SW480 (cell line): ENCODE measurements at places on chromosomes 2 and 18.

DNA sequence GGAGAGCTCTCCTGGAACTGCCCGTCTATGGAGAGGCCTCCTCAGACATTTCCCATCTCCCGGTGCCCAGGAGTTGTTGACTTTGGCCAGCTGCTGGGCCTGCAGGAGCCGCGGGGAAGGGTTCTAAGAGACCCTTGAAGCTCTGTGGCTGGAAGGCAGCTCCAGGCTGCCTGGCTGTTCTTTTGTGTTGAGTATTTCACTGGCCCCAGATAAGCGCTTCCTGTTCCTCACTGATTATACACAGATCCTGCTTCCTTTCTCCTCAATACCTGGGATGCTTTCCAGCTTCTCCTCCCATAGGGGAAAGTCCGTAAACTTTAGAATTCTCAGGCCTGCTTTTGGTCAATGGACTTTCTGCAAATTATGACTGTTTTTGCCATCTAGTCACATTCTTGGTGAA lies 57.8 kb downstream of the TGOLN2 start:
- no peak for DNase-seq

DNA sequence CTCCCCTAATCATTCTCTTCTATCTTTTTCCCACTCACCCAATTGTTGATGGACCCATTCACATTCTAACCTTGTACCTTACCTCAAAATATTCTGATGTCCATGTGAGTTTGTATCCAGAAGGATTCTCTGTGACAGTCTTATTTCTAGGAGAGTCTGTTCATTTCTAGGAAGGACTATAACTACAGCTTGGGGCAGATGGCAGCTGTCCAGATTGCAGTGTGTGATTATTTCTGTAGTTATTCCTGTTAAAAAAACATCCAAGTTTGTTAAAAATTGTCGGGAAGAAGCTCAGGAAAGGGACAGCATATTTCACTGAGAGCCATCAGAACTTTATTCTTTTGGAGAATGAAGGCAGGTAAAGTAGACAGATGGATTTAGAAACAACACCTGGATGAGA lies 142.6 kb downstream of the RAPGEF4 start:
- no peak for DNase-seq

DNA sequence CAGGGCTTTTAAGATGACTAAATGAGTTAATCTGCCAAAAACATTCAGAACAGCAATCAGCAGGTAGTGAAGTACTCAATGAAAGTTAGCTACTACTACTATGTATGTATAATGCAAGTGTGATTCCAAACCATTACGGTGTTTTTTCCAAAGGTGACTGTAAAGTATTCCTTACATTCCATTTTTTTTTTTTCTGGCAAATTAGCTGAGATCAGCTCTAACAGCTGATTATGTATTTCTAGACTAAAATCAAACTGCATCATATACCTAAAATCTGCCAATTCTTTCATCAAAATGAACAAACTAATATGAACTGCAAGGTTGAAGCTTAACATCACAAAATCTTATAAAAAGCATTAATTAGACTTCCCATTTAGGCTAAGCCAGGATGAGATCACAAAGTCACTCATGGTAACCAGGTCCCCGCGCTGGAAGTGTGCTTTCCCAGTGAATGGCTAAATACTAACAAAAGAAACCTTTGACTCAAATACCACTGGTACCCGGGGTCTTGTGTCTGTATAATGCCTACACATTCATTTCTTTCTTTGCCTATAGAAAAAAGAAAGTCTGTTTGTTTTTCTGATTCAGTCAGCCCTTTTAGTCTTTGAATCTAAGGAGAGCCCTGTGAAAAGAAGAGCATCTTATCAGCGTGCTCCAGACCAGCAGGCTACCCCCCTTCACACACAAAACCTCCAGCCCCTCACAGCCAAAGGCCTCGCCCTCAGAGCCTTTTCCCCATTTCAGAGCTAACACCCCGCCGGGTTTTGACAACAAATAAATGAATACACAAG lies 88.3 kb downstream of the RBMS1 start:
- DNase-seq: no peak

DNA sequence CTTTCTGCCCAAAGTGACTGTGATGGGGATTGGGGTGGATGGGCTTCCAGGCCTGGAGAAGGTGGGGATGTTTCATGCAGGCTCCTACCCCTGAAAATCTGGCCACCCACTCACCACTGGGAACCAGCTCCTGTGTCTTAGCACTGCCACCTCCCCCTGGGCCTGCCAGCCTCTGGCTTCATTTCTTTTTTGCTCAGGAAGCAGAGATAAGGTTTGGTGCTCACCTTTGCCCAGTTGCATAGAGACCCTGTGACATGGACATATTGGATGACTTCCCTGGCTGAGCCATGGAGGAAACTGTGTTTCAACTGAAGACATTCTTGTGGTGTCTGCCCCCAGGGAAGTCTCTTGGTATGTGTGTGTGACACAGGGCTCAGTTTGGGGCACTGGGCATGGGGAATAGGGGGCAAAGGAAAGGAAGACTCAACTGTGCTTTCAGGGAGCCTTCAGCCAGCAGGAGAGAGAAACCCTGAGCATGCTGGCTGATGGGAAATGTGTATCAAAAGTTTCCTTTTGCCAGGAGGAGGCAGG lies 16.7 kb downstream of the CTIF start:
- no peak for DNase-seq

GRCh38 chr2:140551287-140551686 lies 1579.5 kb downstream of the LRP1B start:
- DNase-seq: no peak

DNA sequence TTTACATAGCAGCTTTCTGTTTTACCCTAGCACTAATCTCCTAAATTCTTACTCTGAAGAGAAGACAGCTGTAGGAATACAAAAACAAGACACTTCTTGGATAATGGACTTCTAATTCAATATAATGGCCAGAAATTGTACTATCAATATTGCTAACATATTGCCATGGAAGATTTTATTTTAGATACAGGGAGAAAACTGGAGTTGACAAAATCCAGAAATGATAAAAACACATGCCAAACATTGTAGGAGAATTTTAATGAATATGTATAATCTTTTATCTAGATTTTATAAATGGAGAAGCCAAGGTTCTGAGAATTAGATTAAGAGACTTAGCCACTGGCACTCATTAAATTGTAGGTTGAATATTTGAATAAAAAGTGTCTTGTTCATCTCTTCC lies 1838.8 kb upstream of the LRRTM1 start:
- DNase-seq: no peak
